ENCODE measurements at places on chromosomes 3 and 15.

DNA sequence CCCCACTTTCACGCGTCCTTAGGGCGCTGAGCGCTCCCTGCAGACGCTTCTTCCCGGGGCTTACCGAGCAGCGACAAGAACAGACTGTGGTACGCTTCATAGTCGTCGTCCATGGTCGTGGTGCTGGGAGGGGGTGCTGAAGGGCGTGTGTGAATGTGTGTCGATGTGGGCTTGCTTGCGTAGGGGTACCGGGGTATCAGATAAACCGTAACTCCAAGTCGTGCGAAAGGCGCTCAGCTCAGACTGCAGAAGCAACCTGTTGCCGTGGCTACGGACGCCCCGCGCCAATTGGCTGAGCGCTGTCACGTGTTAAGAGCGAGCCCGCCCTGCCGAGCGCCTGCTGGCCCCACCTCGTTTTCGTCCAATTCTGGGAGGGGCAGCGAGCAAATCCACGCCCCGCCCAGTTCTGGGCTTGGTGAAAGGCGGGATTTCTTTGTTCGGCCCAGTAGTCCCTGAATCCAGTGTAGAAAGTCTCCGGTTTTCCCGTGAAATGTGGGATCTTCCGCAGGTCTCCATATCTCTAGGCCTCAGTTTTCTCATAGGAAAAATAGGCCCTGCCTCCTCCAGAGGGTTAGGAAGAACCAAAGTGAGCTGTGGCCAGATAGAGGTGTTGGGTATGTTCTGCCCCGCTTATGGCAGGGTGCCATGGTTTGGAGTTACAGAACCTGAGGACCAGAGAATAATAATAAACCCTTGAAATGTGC, at the start of gene EFCAB12:
Gene EFCAB12 (minus strand): TSS at position 261 of the 704 bp plus-strand sequence. CDS start 148 bp downstream, at position 113.
- peak; percentile 96 for DNase-seq

DNA sequence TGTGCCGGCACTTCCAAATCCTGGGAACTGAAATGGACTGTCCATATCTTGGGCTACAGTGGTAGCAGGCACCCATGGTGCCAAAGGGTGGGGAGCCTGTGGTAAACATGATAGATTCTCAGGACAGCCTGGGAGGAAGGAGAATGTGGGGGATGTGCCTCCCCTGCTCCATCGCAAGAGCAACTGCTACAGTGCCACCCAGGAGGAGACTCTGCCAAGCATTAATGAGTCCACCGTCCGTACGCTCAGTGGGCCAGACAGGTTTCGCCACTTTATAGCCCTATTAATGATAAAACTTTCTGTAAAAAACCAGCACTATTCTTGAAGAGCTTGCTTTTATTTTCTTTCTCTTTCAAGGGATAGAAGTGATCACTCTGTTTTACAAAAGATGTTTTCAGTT, 75.2 kb downstream of the FMN1 start:
- DNase-seq: no peak

DNA sequence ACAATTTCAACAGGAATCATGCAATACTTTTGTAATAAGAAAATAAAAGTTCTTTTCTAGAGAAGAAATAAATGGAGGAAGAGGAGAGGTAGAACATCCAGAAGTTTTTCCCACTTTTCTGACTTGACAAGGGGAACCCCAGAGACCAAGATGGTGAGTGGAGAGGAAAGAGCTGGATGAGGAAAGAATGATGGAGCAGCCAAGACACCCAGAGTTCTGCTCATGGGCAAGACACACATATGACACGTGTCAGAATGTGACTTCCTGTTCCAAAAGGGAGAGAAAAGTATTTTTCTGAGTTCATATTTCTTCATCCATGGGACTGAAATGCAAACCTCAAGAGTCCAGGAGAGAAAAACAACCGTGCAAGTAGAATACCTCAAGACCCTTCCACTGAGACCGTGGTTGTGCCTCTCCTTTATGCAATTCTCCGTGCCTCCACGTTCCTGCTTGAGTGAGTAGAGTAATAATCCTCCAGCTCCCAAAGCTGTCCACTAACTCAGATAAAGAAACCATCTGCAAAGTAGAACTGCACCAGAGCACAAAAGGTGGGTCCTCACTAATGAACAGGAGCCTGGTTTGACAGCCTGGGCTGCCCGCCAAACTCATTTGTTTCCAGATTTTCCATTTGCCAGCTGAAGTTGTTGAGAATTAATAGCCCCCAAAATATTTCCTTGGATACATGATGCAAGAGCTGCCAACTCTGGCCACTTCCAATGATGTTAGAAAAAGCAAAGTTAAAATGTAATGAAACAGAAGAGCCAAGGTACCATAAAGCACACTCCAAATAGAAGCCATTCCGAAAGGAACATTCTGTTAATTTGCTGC, 272.6 kb upstream of the IGF1R start:
- DNase-seq: no peak

DNA sequence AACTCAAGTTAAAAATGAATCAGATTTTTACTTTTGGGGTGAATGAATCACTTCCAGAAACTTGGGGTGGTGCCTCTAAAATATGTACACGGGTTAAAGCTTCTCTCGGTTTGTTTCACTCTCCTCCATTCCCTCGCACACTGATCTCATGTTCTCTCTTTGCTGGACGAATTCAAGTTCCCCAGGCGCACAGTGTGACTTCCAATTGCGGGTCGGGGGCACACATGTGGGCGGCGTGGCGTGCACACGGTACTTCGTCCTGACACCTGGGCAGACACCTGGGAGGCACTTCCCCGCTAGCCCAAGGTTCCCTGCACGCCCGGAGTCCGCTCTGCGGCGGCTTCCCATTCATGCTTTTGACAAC, 692 bp downstream of the SCAANT1 start:
- no peak for DNase-seq

GRCh38 chr3:186786922-186787321, 3.5 kb downstream of the EIF4A2 start:
- no peak for DNase-seq

DNA sequence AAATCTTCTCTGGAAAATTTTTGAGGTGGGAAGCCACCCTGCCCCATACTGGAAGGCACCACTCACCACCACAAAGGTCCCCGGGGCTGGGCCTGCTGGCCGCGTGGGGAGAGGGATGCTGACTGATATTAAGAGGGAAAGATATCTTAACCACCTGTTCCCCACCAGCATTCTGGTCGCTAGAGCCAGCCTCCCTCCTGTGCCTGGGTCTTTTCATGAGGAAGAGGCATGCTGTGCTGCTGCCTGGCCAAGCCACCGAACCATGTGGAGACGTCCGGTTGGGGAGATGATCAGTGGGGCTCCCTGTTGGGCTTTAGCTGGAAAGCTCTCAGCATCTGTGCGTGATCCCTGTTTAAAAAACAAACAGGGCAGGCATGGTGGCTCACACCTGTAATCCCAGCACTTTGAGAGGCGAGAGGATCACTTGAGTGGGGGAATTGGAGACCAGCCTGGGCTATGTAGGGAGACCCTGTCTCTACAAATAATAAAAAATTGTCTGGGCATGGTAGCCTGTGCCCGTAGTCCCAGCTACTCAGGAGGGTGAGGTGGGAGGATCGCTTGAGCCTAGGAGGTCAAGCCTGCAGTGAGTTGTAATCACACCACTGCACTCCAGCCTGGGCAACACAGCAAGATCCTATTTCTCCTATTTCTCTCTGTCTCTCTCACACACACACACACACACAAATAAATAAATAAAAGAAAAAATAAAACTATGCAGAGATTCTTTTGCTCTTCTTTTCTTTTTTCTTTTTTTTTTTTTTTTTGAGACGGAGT, 1.0 kb downstream of the KLHL18 start:
- peak; percentile 59 for DNase-seq

- DNase-seq: peak; percentile 86
These were observed 19.5 kb downstream of the BMF start for GRCh38 chr15:40088929-40089755.
